ENCODE measurements at places on chromosomes 5 and 9. TPM values are rescaled to one million over a fixed set of nuclear protein-coding genes. Genes with fewer than 3 reads are reported as not detected.

DNA sequence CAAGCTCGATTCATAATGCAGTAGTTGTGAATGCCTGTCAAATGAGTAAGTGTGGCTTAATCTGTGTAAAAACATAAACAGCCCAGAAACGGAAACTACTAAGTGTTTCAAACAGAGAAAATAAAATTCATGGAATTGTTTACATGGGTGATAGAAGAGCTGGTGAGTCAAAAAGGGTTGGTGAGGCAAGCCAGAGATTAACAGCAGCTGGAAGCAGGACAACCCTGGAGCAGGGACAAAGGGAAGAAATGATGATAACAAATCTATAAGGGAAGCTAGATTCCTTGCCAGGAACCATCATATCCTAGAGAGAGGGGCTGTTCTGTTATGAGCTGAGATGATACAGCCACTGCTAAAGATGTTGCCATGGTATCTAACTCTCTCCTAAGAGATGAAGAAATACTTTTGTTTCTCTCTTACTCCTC, 18.0 kb upstream of the PRR16 start:
- H3K4me3 ChIP-seq, result peak overlapping the region; percentile 29
- no peaks in the 10 kb centered on the region for H3K36me3 ChIP-seq
- H3K4me1 ChIP-seq, result peaks cover 27% of the 10 kb centered on the region
- H3K27me3 ChIP-seq, result no peaks in the 10 kb centered on the region

The CDKN2A gene
- 4.1 TPM for total RNA-seq

GRCh38 chr9:2726650-2727340, 9.5 kb downstream of the KCNV2 start:
- no peak for DNase-seq
- no peaks in the 10 kb centered on the region for H3K36me3 ChIP-seq
- no peaks in the 10 kb centered on the region for H3K27me3 ChIP-seq
- H3K4me1 ChIP-seq, result no peaks in the 10 kb centered on the region
- H3K27ac ChIP-seq, result peak overlapping the region; percentile 33
- H3K4me3 ChIP-seq, result no peak overlapping the region

The CSF1R gene
- 98.6 TPM for total RNA-seq

DNA sequence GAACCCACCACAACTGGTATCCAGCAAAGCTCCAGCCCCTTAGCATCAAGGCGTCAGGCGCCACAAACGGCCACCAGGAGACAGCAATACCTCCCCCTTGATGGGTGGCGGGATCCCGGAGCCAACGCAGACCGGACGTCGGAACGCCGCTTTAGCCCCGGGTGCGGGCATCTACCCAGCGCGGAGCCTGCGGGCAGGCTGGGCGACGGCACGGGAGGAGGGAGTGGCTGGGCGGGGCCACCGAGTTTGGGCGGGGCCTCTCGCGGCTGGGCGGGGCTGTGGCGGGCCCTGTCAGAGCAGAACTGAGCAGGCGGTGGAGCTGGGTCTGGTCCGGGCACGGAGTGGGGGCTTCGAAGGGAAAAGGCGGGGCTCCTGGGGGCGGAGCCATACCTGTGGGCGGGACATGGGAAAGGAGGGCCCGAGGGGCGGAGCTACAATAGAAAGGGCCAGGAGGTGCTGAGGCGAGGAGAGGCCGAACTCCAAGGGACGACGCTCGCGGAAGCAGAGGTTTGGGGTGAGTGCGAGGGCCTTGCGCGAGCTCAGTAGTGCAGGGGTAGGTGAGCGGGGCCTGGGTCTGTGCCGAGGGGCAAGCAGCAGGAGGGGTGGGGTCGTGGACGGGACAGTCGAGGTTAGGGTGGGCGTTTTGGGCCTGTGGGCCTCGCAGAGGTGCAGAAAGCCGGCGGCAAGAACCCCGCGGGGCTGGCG, 40.2 kb upstream of the GARNL3 start:
- H3K4me1 ChIP-seq, result peaks cover 33% of the 10 kb centered on the region
- H3K27me3 ChIP-seq, result no peaks in the 10 kb centered on the region
- peak overlapping the region; percentile 77 for H3K4me3 ChIP-seq
- H3K36me3 ChIP-seq, result no peaks in the 10 kb centered on the region
- peak; percentile 83 for DNase-seq

GRCh38 chr9:128286440-128286839, 10.4 kb downstream of the SWI5 start:
- peaks cover 15% of the 10 kb centered on the region for H3K36me3 ChIP-seq
- no peak overlapping the region for H3K4me3 ChIP-seq
- DNase-seq, result no peak
- H3K4me1 ChIP-seq, result no peaks in the 10 kb centered on the region
- no peak overlapping the region for H3K27ac ChIP-seq
- no peaks in the 10 kb centered on the region for H3K27me3 ChIP-seq

The CER1 gene
- total RNA-seq, result not detected

- no peaks in the 10 kb centered on the region for H3K27me3 ChIP-seq
- H3K27ac ChIP-seq, result peak overlapping the region; percentile 62
- no peak overlapping the region for H3K4me3 ChIP-seq
- DNase-seq, result peak; percentile 38
- H3K4me1 ChIP-seq, result peaks cover 13% of the 10 kb centered on the region
- H3K36me3 ChIP-seq, result no peaks in the 10 kb centered on the region
Observed at GRCh38 chr9:76687861-76688391, 76.3 kb upstream of the PCA3 start.

The TARS1 gene
- 41.2 TPM for total RNA-seq

DNA sequence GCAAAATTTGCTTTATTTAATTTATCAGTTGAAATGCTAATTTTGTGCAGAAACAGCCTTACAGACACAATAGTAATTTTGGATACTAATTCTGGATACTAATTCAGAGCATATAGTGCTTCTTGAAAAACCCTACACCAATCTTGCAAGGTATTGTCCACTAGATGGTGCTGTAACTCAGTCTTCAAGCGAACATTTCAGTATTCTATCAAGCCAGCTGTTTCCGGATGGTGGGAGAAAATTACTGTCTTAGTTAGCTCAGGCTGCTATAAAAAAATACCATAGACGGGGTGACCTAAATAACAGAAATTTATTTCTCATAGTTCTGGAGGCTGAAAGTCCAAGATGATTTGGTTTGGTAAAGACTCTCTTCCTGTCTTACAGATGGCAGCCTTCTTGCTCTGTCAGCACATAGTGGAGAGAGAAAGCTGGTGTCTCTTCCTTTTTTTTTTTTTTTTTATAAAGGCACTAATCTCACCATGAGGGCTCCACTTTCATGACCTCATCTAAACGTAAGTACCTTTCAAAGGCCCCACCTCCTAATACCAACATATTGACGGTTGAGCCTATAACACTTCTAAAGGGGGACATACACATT, 1306.5 kb upstream of the CDH9 start:
- no peaks in the 10 kb centered on the region for H3K27me3 ChIP-seq
- no peaks in the 10 kb centered on the region for H3K4me1 ChIP-seq
- H3K27ac ChIP-seq, result no peak overlapping the region
- H3K36me3 ChIP-seq, result no peaks in the 10 kb centered on the region

GRCh38 chr9:117392992-117393391, 21.9 kb downstream of the ASTN2 start:
- no peaks in the 10 kb centered on the region for H3K27me3 ChIP-seq
- H3K4me3 ChIP-seq, result no peak overlapping the region
- no peaks in the 10 kb centered on the region for H3K36me3 ChIP-seq
- H3K27ac ChIP-seq, result no peak overlapping the region
- H3K4me1 ChIP-seq, result no peaks in the 10 kb centered on the region

GRCh38 chr9:136618580-136619547, 43.9 kb upstream of the EGFL7 start:
- peaks cover under 1% of the 10 kb centered on the region for H3K4me1 ChIP-seq
- H3K4me3 ChIP-seq, result no peak overlapping the region
- H3K27ac ChIP-seq, result no peak overlapping the region
- no peaks in the 10 kb centered on the region for H3K36me3 ChIP-seq

All from thoracic aorta (tissue), 2 donors.